ENCODE measurements at places on chromosomes 12 and 14.

- DNase-seq: no peak
These were observed 1003.6 kb downstream of the TMEM121 start for GRCh38 chr14:106530031-106530422.

DNA sequence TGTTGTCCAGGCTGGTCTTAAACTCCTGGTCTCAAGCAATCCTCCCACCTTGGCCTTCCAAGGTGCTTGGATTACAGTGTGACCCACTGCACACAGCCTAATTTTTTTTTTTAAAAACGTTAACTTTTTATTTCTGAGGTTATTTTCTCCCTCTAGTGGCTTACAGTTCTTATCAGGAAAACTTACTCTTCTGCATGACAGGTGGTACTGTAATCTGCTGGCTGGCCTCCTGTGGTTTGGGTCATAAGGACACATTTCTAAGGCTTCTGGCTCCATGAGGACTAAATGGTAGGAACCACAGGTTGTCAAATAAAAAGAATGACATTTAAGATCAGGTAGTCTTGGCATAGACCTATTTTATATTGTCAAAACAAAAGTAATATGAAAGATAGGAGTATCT, 7.7 kb upstream of the NCKAP1L start:
- no peak for DNase-seq

GRCh38 chr14:83885837-83886293, 1644.1 kb upstream of the FLRT2 start:
- no peak for DNase-seq

GRCh38 chr14:96515731-96516130, 13.5 kb downstream of the PAPOLA start:
- DNase-seq: no peak

DNA sequence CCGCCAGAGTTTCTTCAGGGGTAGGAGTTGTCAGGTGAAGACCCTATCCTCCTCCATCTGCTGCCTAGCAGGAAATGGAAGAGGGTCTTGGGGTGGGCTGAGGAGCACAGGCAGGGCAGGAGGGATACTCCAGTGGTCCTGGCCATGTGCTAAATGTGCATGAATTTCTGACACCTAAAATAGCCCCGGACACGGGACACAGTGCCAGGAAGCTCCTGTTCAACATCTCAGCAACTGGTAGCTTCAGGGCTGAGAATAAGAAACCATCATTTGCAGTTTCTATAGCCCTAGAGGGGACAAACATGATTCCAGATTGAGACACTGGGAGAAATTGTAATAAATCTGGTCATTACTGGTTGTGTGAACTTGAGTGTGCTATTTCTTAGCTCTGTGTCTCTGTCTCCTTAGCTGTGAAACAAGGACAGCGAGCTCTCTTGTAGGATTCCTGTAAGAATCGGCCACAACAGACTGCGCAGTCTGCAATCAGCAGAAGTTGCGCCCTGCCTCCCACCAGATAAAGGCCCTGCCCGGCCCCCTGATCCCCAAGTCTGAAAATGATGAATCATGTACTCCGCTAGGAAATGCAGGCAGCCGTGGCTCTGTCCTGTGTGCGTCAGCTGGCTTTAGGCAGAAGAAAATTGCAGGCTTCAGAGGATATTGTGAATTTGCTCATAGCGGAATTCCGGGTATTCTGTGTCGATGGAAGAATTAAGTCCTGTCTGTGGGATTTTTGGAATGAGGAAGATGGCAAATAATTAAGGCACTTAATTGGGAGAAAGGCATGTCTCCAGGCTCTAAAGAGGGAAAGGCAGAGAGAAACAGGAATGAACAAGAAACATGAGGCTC, 35.2 kb upstream of the MEG3 start:
- no peak for DNase-seq

DNA sequence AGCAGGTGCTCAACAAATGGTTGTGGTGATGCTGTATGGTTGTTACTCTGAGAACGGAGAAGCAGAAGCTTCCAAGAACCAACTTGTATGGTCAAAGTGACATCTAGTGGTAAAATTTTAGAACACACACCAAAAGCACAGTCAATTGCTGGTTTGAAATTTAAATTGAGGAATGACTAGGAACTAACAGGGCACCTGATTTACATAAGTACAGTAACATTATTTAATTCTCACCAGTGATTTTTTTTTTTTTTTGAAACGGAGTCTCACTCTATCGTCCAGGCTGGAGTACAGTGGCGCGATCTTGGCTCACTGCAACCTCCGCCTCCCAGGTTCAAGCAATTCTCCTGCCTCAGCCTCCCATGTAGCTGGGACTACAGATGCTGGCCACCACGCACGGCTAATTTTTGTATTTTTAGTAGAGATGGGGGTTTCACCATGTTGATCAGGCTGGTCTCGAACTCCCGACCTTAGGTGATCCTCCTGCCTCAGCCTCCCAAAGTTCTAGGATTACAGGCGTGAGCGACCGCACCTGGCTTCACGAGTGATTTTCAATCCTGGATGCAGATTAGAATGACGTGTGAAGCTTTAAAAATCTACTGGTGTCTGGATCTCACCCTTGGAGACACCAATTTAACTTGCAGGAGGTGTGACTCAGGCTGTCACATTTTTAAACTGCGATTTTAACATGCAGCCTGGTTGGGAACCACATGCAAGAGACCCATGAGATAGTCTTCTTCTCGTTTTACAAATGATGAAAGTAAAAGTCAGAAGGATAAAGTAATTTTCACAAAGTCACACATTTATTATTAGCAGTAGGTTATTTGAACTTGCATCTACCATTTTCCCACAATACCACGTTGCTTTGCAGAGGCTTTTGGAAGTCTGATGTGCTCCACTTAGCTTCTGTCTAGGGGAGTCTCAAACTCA, 14.1 kb upstream of the NUMB start:
- no peak for DNase-seq

- no peak for DNase-seq
These were observed 14.6 kb downstream of the C14orf132 start for GRCh38 chr14:96053600-96054381.

DNA sequence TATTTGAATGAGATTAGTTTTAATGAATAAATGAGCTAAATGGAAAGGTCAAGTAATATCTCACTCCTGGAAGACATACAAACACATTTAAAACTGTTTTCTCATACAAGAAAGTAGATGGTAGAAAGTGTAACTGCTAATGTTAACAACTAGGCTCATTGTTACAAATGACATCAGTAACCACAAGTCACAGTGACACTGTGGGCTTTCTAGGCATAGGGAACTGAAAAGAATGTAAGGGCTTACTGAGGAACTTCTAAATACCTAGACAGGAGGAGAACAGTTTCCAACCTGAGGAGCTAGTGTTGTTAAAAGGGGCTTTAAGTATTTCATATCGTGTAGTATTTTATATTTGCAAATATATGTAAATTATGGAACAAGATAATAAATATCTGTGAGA, 17.5 kb upstream of the ERGIC2 start:
- no peak for DNase-seq

GRCh38 chr14:55789406-55789805, 209.4 kb downstream of the KTN1 start:
- no peak for DNase-seq

GRCh38 chr12:18837505-18837904, 99.6 kb downstream of the CAPZA3 start:
- DNase-seq: no peak

- no peak for DNase-seq
These were observed 6.7 kb downstream of the SDS start for GRCh38 chr12:113396828-113397496.

- DNase-seq: no peak
These were observed 486.2 kb downstream of the NAV3 start for GRCh38 chr12:78316631-78317468.

- no peak for DNase-seq
These were observed 350.4 kb downstream of the TMEM121 start for GRCh38 chr14:105876829-105877228.

DNA sequence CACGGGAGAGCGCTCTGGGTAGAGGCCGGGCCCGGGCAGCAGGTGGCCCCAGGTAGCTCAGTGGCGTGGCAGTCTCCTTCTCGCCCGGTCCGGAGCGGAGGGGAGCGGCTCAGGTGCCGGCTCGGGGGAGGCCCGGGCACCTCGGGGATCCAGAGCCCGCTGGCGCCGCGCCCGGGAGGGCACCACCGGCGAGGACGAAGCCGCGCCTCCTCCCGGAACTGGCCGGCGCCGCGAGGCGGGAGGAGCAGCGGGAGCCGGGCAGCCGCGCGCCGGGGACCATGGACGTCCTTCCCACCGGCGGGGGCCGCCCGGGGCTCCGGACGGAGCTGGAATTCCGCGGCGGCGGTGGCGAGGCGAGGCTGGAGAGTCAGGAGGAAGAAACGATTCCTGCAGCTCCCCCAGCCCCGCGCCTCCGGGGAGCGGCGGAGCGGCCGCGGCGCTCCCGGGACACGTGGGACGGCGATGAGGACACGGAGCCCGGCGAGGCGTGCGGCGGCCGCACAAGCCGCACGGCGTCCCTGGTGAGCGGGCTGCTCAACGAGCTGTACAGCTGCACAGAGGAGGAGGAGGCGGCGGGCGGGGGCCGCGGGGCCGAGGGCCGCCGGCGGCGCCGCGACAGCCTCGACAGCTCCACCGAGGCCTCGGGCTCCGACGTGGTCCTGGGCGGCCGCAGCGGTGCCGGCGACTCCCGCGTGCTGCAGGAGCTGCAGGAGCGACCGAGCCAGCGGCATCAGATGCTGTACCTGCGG, 21.5 kb upstream of the GNS start:
- peak; percentile 67 for DNase-seq

DNA sequence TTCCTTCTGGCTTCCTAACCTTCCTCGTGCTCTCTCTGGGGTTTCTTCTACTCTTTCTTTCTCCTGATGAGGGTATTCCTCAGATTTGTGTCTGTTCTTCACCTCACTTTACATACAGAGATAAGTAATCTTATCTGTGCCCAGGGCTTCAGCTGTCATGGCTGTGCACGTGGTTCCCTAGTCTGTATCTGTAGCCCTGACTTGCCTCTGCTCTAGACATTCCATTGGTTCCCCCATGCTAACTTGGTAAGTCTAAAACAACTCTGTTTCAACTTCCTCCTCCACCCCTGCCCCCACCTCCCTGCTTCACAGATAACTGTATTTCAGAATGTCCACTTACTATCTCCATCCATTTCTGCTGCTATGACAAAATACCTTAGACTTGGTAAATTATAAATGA, 10.8 kb downstream of the DIP2B start:
- no peak for DNase-seq

- no peak for DNase-seq
These were observed 236.0 kb downstream of the ADAMTS20 start for GRCh38 chr12:43315961-43316360.

DNA sequence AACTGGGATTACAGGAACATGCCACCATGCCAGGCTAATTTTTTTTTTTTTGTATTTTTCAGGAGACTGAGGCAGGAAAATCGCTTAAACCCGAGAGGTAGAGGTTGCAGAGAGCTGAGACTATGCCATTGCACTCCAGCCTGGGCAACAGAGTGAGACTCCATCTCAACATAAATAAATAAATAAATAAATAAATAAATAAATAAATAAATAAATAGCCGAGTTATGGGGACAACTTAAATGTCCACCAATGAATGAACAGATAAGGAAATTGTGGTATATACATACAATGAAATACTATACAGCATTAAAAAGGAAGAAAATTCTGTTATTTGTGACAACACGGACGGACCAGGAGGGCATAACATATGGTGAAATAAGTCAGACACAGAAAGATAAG, 325.7 kb downstream of the NELL2 start:
- DNase-seq: no peak

DNA sequence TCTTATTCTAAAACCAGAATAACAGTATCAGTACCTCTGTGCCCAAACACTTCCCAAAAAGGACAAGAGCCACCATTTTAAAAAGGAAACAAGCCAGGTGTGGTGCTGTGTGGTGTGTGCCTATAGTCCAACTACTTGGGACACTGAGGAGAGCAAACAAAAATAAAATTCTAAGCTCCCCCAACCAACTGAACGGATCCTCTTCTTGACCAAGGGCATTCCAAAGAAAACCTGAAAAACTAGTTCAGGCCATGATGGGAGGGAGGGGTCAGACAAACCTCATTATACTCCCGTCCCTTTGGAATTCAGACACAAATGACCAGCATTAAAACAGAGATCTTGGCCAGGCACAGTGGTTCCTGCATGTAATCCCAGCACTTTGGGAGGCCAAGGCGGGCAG, 20.5 kb downstream of the SLC11A2 start:
- no peak for DNase-seq

GRCh38 chr12:124227951-124228711, 66.8 kb upstream of the RFLNA start:
- no peak for DNase-seq

- DNase-seq: no peak
These were observed 892.9 kb upstream of the USP15 start for GRCh38 chr12:61367281-61367785.

DNA sequence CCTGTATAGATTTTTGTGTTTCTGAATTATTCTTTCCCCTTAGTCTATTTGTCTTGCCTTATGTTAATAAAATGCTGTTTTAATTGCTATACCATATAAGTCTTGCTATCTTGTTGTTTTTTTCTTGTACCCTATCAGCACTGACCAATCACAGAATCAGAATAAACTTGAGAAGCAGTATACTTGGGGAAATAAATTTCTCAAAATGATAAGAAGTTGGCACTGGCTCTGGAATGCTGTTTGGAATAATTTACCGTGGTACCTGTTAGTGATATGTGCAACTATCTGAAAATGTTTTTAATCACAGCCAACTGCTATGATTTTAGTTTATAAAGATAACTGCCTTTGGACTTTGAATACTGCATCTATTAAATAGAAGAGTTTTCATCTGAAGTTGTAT, 37.9 kb upstream of the EPS8 start:
- no peak for DNase-seq

- no peak for DNase-seq
These were observed 201.0 kb upstream of the AMIGO2 start for GRCh38 chr12:47280543-47281300.

GRCh38 chr14:90971687-90972086, 88.8 kb downstream of the RPS6KA5 start:
- no peak for DNase-seq

DNA sequence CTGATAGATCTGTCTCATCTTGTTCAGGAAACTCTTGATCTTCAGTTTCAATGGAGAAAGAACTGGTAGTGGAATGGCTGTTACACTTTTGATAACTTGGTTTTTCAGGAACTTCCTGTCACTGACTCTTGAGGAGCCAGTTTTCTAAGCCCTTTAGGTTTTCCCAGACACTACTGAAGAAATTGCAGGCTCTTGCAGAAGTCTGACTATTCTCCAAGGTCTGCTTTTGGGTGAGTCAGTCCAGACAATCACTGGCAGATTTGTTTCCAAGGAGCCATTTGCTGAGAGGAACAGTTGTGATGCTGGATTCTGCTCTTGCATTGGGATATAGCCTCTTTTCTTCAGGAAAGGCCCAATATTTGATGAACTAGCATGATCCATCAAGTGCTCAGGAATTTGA, 468.0 kb downstream of the FUT8 start:
- no peak for DNase-seq

- DNase-seq: no peak
These were observed 21.8 kb downstream of the MVK start for GRCh38 chr12:109595321-109595902.

GRCh38 chr14:70972107-70972976, 65.1 kb downstream of the PCNX1 start:
- peak; percentile 88 for DNase-seq

Data from suprapubic skin (tissue), 4 donors.